ENCODE measurements at places on chromosomes 3 and 15. TPM values are rescaled to one million over a fixed set of nuclear protein-coding genes. Genes with fewer than 3 reads are reported as not detected.

Gene CCK
- 0.96 TPM for total RNA-seq

Gene C3orf20
- total RNA-seq: not detected

Gene UBE2Q2
- total RNA-seq: 37.3 TPM

Gene COL6A5
- total RNA-seq: not detected

Gene THSD4
- 23.1 TPM for total RNA-seq

Gene SELENOS
- 97.4 TPM for total RNA-seq

Gene SAMMSON
- not detected for total RNA-seq

Gene SMCO1
- total RNA-seq: not detected

Gene ZNF717
- total RNA-seq: 12.8 TPM

Gene MORC1
- total RNA-seq: not detected

Gene DPPA2
- not detected for total RNA-seq

Gene CFAP100
- not detected for total RNA-seq

Gene SLC12A8
- 20.7 TPM for total RNA-seq
